Uterine smooth muscle cell (primary cell): ENCODE measurements at places on chromosomes 12 and 14. TPM values are rescaled to one million over a fixed set of nuclear protein-coding genes. Genes with fewer than 3 reads are reported as not detected.

Gene OR6C74
- not detected in 2 replicates for total RNA-seq

Gene C14orf132
- 11.5 and 26.6 TPM in 2 replicates for total RNA-seq

Gene COCH
- total RNA-seq: 0.37 and 1.00 TPM in 2 replicates

Gene ACVRL1
- 9.8 and 12.5 TPM in 2 replicates for total RNA-seq

Gene TAS2R42
- not detected in 2 replicates for total RNA-seq

Gene ACOT6
- 0.12 TPM in 1 of 2 replicates, not detected in the other for total RNA-seq

Gene C1S
- 72.8 and 248 TPM in 2 replicates for total RNA-seq

Gene GPR33
- not detected in 2 replicates for total RNA-seq

Gene GYS2
- total RNA-seq: not detected in 2 replicates

Gene LYZ
- total RNA-seq: not detected in 2 replicates

Gene BEGAIN
- total RNA-seq: 0.87 and 1.9 TPM in 2 replicates

Gene EGLN3
- total RNA-seq: 0.33 and 0.37 TPM in 2 replicates

Gene NINJ2
- total RNA-seq: 0.77 TPM in 1 of 2 replicates, not detected in the other

Gene GMPR2
- 57.1 and 69.0 TPM in 2 replicates for total RNA-seq

Gene CABP1
- total RNA-seq: 0.44 and 1.1 TPM in 2 replicates

Gene ERP27
- not detected in 2 replicates for total RNA-seq

Gene CCDC175
- total RNA-seq: not detected in 2 replicates

Gene TAS2R9
- total RNA-seq: 0.12 TPM in 1 of 2 replicates, not detected in the other

Gene CCDC197
- not detected in 2 replicates for total RNA-seq
